Memory B cell (primary cell): ENCODE measurements at places on chromosomes 6 and 20.

- DNase-seq = no peak
These were observed 7.6 kb downstream of the RIPOR2 start for GRCh38 chr6:24927985-24928745.

DNA sequence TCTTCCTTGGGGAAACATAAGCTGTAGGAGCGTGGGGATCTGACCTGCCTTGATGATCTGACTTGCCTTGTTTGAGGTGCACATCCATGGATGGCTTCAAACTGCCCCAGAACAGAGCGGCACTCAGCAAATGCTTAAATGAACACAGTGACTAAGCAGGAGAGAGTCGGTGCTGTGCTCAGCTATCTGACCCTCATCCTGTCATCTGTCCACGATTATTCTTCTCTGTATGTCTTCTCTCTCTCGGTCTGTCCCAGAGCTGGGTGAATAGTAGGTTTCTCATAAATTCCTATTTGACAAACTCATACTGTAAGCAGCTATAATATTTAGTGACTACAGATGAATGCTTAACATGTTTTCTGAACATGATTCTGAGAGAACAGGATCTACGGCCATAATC lies 37.3 kb downstream of the TRAM2 start:
- no peak for DNase-seq

DNA sequence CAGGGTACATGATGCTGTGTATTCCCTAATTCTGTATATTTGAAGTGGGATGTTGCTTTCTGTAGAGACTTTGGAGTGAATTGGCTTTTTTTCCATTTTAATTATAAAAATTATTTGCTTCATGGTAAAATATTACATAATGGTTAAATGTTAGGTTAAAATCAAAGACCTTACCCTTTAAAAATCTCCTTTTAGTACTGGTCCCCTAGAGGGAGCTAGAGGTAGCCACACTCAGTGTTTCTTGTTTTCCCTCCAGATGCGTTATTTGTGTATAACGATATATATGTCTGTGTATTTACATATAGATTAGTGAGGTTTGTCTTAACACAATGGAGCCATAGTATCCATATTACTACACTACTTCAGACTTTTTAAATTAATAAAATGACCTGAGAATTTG lies 146.7 kb downstream of the PLCB4 start:
- no peak for DNase-seq

GRCh38 chr6:159086033-159086618 lies 41.3 kb upstream of the TAGAP start:
- no peak for DNase-seq

- DNase-seq = no peak
These were observed 40.9 kb downstream of the GHRH start for GRCh38 chr20:37220731-37221130.

- DNase-seq = no peak
These were observed 470.7 kb downstream of the HTR1B start for GRCh38 chr6:76992553-76992952.

DNA sequence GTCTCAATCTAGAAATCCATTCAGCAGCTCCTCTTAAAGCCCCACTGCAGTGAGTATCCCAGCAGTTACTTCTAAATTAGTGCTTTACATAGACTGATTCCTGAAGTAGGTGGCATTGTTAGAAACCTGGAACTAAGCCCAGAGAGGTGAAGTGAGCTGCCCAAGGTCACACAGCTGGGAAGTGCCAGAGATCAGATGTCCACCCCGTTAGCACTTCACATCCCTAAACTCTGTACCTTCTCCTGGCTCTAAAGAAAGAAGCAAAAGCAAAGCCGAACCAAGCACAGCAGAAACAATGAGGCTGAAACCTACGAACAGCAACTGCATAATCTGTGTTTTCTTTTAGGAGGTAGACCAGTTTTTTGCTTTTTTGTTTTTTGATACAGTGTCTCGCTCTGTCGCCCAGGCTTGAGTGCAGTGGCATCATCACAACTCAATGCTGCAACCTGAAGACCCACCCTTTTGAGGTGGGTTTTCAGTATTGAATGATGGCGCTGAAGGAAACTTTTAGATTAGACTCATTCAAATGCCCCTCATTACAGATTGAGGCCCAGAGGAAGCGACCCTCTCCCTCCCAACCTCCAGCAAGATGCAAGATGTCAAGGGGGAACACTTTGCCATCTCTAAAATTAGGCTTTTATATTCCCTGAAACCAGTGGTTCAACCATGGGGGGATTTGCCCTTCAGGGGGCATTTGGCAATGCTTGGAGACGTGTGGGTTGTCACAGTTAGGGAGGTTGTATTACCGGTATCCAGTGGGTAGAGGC lies 3.2 kb upstream of the ZMYND8 start:
- DNase-seq = no peak

GRCh38 chr20:42949950-42950349 lies 239.8 kb downstream of the PTPRT start:
- DNase-seq = no peak

- no peak for DNase-seq
These were observed 105.4 kb upstream of the ESR1 start for GRCh38 chr6:151701911-151702562.

GRCh38 chr6:154241581-154241980 lies 115.0 kb downstream of the IPCEF1 start:
- DNase-seq = no peak

GRCh38 chr6:13947611-13948178 lies 22.9 kb downstream of the RNF182 start:
- DNase-seq = no peak

DNA sequence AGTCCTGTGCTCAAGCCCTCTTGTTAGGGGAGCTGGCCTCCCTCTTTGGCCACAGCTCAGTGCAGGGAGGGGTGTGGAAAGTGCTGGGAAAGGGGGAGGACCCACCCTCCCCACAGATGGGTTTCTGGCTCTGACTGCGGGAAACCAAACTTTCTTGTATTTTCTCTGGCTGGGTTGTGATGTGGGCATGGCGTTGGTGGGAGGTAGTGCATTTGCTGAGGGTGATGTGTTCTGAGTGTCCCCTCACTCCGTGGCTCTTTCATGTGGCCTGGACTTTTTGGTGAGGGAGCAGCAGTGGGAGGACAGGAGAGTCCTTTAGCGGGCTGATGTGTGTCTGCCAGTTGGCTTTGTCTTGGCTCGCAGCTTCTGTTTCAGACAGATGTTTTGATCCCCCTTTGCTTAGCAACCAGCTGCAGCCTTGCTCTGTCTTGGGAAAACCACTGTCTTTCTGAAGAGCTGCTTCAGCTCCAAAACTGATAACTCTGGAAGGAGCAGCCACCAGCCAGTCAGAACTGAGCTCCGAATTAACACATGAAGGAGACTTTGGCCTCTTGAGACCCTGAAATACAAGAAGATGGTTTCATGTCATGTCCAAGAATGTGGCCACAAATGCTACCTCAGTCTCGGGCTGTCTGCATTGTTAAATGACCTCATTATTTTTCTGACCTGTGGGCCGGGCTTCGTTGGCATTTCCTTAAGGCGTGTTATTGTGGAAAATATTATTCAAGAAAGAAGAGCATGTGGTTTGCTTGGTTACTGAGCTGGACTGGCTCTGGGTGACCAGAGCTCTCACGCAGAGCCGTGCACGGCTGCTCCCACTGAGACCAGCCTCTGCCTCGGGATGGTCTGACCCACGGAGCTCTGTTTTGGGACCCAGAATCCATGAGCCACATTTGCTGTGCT lies 21.5 kb downstream of the SYNJ2 start:
- no peak for DNase-seq

- DNase-seq = no peak
These were observed 2.2 kb downstream of the NT5DC1 start for GRCh38 chr6:116102873-116103272.

- DNase-seq = no peak
These were observed 18.1 kb downstream of the TUBB2B start for GRCh38 chr6:3209114-3210023.

- no peak for DNase-seq
These were observed 109.3 kb downstream of the WDR27 start for GRCh38 chr6:169592558-169592957.
